ENCODE measurements at places on chromosomes 11 and 22. TPM values are rescaled to one million over a fixed set of nuclear protein-coding genes. Genes with fewer than 3 reads are reported as not detected.

The FDXACB1 gene
- total RNA-seq: 7.4 TPM

GRCh38 chr11:115767047-115767802 is 263.0 kb upstream of the CADM1 start:
- DNase-seq: no peak

DNA sequence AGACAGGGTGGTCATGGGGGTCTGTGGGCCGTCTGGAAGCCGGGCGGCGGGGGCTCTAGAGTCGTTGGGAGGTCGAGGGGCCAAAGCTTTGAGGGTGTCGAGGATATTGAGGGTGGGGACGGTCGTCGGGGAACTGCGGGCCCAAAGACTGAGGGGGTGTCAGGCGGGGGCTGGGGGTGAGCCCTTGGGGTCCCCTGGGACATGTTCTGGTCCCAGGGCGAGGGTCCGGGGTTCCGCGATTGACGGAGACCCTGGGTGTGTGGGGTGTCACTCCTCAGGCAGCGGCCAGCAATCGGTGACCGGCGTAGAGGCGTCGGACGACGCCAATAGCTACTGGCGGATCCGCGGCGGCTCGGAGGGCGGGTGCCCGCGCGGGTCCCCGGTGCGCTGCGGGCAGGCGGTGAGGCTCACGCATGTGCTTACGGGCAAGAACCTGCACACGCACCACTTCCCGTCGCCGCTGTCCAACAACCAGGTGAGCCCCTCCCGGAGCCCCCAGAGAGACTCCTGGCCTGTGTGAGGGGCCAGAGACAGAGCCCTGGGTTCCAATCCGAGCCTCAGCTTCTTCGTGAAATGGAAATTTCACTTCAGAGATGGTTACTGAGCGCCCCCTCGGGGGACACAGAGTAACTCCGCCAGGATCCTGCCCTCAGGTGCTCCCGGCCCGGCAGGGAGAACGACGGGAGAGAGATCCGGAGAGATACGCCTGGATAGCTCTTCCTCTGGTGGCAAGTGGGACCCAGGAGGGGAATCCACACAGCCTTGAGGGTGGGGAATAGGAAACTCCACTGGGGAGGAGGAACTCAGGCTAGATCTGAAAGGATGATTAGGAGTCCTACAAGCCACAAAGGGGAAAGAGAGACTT is 714 bp downstream of the SDF2L1 start:
- peak; percentile 49 for DNase-seq

DNA sequence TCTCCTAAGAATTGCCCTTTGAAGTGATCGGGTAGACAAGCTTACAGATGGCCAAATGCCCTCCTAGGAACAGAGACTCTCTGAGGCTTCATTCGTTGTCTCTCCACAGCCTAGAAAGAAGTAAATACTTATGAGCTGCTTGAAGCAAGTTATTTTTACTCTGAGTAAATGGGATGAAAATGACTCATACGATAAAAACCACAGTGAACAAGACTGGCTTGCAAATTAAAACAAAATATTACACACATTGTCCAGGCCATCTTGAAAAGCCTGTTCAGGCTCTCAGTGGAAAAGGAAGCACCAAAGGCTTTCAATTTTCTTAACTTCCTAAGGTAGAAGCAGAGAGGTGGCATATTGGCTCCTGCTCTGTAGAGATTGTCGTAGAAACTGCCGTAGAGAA is 294.2 kb downstream of the NELL1 start:
- no peak for DNase-seq

DNA sequence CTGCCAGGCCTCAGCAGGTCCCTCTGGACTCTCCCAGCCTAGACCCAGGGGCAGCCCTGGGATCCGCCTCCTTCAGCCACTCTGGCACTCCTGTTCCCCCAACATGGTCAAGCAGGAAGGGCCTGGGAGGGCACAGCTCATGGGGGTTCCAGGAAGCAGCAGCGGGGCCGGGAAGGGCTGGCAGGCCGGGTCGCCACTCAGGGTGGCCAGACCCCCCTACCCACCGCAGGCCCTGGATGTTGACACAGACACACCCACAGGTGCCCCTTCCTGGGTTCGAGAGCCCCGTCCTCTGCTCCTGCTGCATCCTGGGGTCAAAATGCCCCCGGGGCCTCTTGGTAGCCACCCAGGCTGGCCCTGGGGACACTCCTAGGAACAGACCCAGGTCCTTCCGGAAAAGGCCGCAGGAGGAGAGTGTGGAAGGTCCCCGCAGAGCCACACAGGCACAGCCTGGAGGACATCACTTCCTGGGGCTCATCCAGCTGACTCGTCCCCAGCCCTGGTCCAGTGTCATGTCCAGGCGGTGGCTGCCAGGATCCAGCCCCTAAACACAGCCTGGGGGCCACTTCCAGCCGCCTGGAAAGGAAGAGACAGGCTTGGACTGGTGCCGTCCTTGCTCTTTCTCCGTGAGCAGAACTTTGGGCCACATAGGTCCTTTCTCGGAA is 6.8 kb upstream of the PIM3 start:
- no peak for DNase-seq

GRCh38 chr11:118529584-118530175 is 1.3 kb upstream of the TMEM25 start:
- no peak for DNase-seq

DNA sequence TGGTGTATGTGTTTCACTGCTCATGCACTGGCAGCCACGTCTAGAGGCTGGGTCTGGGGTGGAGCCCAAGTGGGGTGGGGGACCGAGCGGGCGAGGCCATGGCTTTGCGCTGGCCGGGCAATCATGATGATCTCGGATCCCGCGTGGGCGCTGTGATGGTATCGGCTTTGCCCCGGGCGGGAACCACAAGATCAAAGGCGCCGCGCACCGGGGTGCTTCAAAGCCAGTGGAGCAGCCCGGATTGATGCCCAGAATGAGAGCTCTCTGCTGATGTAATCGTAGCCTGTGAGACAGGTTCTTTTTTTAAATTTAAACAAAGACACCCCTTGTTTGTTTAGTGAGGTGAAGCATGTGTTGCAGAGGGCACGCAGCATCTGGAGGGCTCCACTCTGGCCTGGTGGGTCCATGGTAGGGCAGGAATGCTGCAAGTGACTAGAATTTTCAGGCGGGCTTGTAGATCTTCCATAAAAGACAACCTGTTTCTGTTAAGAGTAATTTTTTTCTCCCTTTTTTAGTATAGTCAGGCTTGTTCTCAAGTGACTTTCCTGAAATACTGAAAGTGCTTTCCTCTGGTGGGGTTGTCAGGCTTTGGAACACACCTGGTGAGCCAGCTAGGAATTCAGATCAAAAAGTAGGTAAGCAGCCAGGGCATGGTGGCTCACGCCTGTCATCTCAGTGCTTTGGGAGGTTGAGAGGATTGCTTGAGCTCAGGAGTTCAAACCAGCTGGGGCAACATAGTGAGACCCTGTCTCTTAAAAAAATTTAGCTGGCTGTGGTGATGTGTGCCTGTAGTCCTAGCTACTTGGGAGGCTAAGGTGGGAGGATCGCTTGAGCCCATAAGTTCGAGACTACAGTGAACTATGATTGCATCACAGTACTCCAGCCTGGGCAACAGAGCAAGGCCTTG is 40.7 kb downstream of the ZNRF3 start:
- no peak for DNase-seq

GRCh38 chr22:20239676-20240446 is 28.3 kb downstream of the RTN4R start:
- DNase-seq: no peak

All from activated B cell treated with CpG ODN at 0.5 μM for 24 hours (primary cell).